ENCODE measurements at places on chromosomes 1 and 21.

- DNase-seq, result no peak
These were observed 364.9 kb downstream of the PRDM2 start for GRCh38 chr1:14064649-14065442.

DNA sequence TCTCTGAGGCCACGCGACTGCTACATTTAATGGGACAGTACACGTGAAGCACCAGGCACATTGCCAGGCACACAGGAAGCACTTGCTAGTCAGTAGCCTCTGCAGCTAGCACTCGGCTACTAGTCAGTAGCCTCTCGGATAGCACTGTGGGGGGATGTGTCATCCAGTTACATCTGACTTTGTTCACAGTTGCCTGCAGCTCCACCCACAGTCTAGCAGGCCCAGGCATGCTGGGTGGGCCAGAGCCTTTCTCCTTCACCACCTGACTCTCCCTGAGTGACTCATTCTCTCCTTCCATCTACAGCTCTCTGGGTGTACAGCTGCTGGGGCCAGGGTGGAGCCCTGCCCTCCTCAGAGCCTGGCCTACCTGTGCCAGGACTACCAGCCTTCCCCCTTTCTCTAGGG, 51.5 kb downstream of the PTPRF start:
- DNase-seq, result peak; percentile 93

- no peak for DNase-seq
These were observed 33.4 kb upstream of the USH2A start for GRCh38 chr1:216456682-216457081.

DNA sequence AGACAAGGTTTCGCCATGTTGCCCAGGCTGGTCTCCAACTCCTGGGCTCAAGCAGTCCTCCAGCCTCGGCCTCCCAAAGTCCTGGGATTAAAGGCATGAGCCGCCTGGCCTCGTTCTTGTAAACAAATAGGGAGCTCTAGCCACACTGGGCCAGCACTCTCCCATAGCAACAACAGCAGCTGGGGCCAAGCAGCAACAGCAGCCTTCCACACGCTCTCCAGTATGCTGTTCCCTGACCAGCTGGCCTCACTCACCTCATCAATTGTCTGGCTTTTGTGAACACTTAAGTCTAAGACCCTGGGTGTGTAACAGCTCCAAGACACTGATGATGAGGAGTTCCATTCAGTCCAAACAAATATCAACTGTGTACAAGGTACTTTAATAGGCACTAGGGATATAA, 16.9 kb upstream of the GLIS1 start:
- peak; percentile 32 for DNase-seq

DNA sequence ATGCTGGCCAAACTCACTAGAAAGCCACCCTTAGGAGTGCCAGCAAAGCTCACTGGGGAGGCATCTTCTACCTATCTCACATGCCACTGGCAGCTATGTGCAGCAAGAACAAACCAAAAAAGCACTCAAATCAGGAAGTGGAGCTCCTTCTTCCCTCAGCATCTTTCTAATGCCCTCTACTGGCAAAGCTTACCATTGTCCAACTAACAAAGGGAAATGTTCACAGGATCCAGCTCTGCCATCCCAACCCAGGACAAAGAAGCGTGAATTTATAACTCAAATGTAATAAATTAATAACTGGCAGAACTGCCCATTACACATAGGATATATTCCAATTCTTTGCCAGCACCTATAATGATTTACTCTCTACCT, 38.9 kb downstream of the LEPR start:
- DNase-seq, result no peak

GRCh38 chr1:27564710-27565649, 39.0 kb downstream of the AHDC1 start:
- no peak for DNase-seq

DNA sequence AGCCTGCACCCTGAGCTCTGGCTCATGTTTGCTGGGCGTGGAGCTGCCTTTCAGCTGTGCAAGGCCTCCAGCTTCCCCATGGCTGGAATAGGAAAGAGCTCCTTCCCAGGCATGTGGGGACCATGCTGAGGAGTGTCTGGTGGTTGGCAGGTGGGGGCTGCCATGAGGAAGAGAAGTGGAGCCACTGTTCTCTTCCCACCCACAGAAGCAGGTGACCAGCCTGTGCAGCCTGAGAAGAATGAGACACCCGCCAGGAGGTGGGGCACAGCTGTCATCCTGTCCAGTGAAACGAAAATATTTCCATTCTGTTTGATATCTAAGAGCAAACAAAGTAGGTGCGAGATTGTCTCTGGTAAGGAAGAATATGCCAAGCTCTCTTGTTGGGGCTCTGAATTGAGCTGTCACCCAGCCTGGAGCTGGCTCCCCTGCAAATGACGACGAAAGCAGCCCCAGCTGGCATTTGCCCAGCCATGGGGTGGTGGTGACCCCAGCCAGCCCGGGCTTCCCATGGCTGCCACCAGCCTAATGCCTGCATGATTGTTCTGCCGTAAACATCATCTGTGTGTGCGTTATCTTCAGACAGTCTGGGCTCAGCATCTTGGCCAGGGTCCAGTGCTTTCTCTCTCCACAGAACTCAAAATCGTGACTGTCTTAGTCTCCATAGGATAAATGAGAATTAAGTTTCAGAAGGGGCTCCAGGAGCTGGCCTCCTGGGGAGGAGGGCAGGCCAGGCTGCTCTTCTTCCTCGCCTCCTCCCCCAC, 429.8 kb upstream of the VAMP3 start:
- DNase-seq, result peak; percentile 41

GRCh38 chr1:197725044-197725443, 50.2 kb downstream of the DENND1B start:
- no peak for DNase-seq

DNA sequence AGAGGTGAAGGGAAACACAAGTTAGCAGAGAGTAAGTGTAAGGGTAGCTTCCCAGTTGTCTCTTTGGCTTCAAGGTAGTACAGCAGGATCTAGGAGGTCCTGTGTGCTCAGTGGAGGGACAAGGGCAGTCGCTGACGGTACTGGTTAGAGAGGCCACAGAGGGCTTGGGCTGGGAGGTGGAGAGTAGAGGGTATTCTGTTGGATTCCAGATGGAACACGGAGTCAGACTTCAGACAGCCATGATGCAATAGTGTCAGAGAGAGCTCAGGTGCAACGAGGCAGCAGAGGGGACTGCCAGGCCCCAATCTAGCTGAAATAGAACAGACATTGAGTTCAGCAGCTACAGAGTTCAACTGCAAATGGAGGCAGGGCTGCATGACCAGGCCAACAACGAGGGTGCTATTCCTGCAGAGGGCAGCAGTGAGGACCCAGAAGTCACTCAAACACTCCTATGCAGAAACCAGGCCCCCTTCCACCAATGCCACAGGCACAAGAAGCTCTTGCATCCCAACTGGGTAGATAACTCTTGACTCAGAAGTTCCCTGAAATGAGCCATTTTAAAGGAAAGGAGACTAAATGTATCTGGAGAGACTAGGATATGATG, 325.0 kb upstream of the ESRRG start:
- DNase-seq, result no peak

DNA sequence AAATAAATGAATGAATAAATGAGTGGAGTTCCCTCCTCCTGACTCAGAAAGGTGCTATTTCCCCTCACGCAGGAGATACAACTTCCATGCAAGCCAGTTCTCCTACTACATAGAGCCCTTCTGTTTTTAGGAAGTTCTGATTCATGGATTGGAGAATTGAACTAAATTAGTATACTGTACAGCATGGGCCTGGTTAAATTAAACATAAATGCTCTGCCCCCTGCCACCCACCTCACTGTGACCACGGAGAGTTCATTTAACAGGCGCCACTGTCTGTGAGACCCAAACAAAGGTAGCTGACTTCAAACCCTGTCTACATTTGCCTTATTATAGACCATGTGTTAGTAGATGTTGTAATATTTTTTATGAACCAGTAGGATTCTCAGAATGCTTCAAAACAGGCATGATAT, 9.1 kb upstream of the IRF2BP2 start:
- DNase-seq, result no peak

GRCh38 chr1:223741861-223742260, 29.5 kb downstream of the CAPN2 start:
- no peak for DNase-seq

GRCh38 chr21:33238565-33239255, 9.0 kb downstream of the IFNAR2 start:
- no peak for DNase-seq

DNA sequence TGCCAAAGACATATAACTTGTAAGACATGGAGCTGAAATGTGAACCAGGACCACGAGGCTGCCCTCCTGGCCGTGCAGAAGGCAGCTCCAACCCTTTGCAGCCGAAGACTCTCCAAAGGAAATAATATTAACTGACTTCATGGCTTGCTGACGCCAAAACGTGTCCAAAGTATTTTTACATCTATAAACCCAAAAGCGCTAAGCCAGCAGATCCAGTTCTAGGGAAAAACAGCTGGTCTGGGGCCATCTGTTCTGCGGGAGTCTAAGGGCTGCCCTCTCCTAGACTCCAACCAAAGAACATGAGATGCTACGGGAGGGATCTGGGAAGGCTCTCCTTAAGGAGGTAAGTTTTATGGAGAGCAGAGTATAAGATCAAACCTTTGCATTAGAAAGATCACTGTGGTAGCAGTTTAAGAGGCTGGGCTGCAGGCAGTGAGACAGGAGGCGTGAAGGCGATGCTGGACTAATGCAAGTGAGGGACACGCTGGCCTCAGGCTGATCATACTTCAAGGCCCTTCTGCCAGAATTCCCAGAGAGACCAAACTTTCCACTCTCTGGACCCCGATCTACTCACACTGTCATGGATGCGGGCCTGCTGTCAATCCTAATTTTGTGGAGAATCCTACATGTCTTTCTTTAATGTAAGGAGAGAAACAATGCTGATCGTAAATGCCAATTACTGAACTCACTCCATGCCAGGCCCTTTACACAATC, 1.2 kb downstream of the TMEM53 start:
- DNase-seq, result no peak

GRCh38 chr1:101116006-101116405, 90.4 kb upstream of the DPH5 start:
- DNase-seq, result no peak

- no peak for DNase-seq
These were observed 111.7 kb upstream of the IRF2BP2 start for GRCh38 chr1:234721476-234722269.

DNA sequence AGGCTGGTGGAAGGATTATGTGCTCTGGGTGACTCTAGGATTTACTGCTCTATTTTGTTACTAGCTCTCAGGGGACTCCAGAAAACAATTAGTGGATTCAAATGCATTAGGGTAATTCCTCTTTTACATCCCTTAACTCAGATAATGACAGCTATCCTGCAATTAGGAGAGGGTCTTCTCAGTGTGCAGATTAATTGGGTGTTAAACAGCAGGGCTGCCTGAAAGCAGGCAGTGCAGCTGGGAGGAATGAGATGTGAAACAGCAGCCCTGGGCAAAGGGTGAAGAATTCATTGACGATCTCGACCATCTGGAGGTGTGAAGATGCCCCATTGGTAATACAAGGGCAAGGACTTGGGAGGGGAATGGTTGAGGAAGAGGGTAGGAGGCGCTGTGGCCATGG, 66.1 kb downstream of the HTR6 start:
- no peak for DNase-seq

GRCh38 chr1:24872061-24872850, 57.8 kb downstream of the RUNX3 start:
- DNase-seq, result peak; percentile 18

All from posterior cingulate gyrus (tissue), 11 donors.